Lung (tissue), 17 donors: ENCODE measurements at places on chromosomes 5 and 9. TPM values are rescaled to one million over a fixed set of nuclear protein-coding genes. Genes with fewer than 3 reads are reported as not detected.
A peak's percentile ranks its signal among the peaks of the same experiment; 100 is the strongest.

PCDHA9 gene
- total RNA-seq, result 0.68 TPM

CCL27 gene
- total RNA-seq, result 0.55 TPM

CTNND2 gene
- total RNA-seq, result 1.1 TPM

DNA sequence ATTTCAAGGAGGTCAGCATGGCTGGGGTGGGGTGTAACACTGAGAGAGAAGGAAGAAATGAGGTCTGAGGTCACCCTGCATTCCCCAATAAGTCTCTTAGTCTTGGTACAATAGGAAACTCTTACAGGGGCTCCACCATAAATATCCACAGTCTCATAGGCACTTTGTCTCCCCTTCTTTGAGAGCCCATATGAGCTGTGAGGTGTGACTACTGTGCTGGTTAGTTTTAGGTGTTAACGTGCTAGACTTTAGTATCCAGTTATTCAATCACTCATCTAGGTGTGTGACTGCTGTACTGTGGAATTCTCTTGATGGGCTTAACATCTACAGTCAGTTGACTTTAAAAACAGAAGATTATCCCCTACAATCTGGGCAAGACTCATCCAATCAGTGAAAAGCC is 378.1 kb upstream of the RFX3 start:
- no peak for DNase-seq
- no peaks in the 10 kb centered on the region for H3K4me1 ChIP-seq
- no peak overlapping the region for H3K27ac ChIP-seq
- H3K4me3 ChIP-seq, result no peak overlapping the region
- no peaks in the 10 kb centered on the region for H3K36me3 ChIP-seq
- H3K27me3 ChIP-seq, result no peaks in the 10 kb centered on the region

- peaks cover 75% of the 10 kb centered on the region for H3K4me1 ChIP-seq
- peak overlapping the region; percentile 79 for H3K27ac ChIP-seq
- H3K36me3 ChIP-seq, result no peaks in the 10 kb centered on the region
- DNase-seq, result no peak
Measured at GRCh38 chr9:70403618-70404025, 10.8 kb downstream of the KLF9 start.

- peaks cover 12% of the 10 kb centered on the region for H3K4me1 ChIP-seq
- H3K27ac ChIP-seq, result no peak overlapping the region
- H3K4me3 ChIP-seq, result no peak overlapping the region
- no peak for DNase-seq
- no peaks in the 10 kb centered on the region for H3K36me3 ChIP-seq
- H3K27me3 ChIP-seq, result no peaks in the 10 kb centered on the region
Measured at GRCh38 chr5:82355496-82355895, 77.3 kb upstream of the RPS23 start.

DNA sequence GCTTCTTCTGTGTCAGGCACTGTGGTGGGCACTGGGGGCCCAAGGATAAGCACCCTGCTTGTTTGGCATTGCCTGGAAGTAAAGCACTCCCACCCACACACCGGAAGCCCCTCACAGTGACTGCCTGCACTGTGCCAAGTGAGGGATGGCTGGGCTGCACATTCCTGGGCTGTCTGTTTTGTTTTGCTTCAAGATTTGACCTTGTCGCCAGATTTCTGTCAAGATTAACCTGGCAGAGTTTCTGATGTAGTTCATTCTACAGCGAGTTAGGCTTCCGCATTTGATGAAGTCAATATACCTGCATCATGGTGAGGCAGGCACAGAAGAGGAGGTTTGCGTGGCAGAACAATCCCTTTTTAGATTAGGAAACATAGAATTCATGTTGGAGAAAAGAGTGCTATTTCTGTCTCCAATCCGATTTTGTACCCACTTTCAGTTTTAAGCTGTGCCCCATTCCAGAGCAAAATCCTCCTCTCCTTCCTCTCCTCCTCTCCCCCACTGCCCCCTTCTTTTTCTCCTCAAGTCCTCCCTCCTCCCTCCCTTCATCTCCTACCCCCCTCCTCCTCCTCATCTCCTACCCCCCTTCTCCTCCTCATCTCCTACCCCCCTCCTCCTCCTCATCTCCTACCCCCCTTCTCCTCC is 14.4 kb upstream of the BOD1 start:
- no peaks in the 10 kb centered on the region for H3K4me1 ChIP-seq
- no peak overlapping the region for H3K27ac ChIP-seq
- no peak for DNase-seq
- H3K36me3 ChIP-seq, result no peaks in the 10 kb centered on the region

GRCh38 chr5:67528953-67529352 is 332.4 kb upstream of the CD180 start:
- H3K27ac ChIP-seq, result no peak overlapping the region
- no peaks in the 10 kb centered on the region for H3K4me1 ChIP-seq

GRCh38 chr5:118637947-118638670 is 350.2 kb downstream of the DTWD2 start:
- DNase-seq, result peak; percentile 45
- H3K4me3 ChIP-seq, result no peak overlapping the region
- H3K27ac ChIP-seq, result no peak overlapping the region
- no peaks in the 10 kb centered on the region for H3K4me1 ChIP-seq
- H3K36me3 ChIP-seq, result no peaks in the 10 kb centered on the region

DNA sequence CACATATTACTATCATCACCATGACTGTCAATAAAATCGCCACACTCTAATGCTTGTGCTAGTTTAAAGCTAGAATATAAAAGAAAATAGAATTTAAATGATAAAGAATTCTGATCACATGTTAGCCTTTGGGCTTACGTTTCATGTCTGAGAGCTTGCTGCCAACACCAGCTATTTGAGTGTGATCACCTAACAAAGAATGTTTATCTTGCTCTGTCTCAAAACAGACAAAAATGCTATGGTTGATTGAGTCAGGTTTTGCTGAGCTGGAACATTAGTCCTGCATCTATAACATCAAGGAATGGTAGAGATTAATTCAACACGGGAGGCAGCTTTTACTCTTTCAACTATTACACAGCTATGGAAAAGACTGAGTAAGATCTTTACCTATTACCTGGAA is 50.7 kb downstream of the MSX2 start:
- no peaks in the 10 kb centered on the region for H3K4me1 ChIP-seq
- H3K4me3 ChIP-seq, result no peak overlapping the region
- no peak for DNase-seq
- H3K27ac ChIP-seq, result no peak overlapping the region
- no peaks in the 10 kb centered on the region for H3K36me3 ChIP-seq
- no peaks in the 10 kb centered on the region for H3K27me3 ChIP-seq

GRCh38 chr9:12538842-12539579 is 154.2 kb upstream of the TYRP1 start:
- peaks cover 6% of the 10 kb centered on the region for H3K4me1 ChIP-seq
- peak; percentile 4 for DNase-seq
- no peak overlapping the region for H3K27ac ChIP-seq
- no peaks in the 10 kb centered on the region for H3K36me3 ChIP-seq

DNA sequence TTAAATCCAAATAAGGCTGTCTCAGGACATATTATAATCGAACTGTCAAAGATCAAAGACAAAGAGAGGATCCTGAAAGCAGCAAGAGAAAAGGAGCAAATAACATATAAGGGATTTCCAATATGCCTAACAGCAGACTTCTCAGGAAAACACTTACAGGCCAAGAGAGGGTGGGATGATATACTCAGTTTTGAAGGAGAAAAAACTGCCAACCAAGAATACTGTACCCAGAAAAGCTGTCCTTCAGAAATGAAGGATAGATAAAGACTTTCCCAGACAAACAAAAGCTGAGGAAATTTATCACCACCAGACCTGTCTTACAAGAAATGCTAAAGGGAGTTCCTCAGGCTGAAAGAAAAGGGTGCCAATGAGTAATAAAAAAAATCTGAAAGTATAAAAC is 16.0 kb downstream of the EGFLAM start:
- no peaks in the 10 kb centered on the region for H3K27me3 ChIP-seq
- H3K27ac ChIP-seq, result no peak overlapping the region
- H3K4me1 ChIP-seq, result no peaks in the 10 kb centered on the region
- H3K4me3 ChIP-seq, result no peak overlapping the region
- H3K36me3 ChIP-seq, result no peaks in the 10 kb centered on the region

- H3K27me3 ChIP-seq, result no peaks in the 10 kb centered on the region
- no peaks in the 10 kb centered on the region for H3K36me3 ChIP-seq
- no peak overlapping the region for H3K27ac ChIP-seq
- no peak overlapping the region for H3K4me3 ChIP-seq
Measured at GRCh38 chr5:127400539-127400938, 109.9 kb downstream of the MEGF10 start.

- H3K27ac ChIP-seq, result no peak overlapping the region
- no peak for DNase-seq
- H3K4me3 ChIP-seq, result no peak overlapping the region
- H3K4me1 ChIP-seq, result no peaks in the 10 kb centered on the region
Measured at GRCh38 chr9:72297516-72297915, 67.5 kb downstream of the ZFAND5 start.

DNA sequence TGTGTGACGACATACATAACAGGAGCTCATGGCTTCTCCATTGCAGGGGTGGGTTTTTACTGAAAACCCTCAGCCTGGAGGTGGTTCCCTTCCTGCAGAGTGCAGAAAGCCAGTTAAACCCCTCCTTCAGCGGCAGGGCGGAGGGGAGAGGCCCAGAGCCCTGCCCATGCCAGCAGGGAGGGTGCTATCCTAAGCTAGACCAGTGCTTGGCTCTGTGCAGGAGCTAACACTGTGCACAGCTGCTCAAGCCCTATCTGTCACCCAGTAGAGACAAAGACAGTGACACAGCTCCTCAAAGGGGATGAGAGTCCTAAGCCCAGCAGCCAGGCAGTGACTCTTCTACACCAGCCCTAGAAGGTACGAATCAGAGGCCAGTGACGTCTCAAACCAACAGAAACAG is 70.0 kb upstream of the ZSWIM6 start:
- H3K4me3 ChIP-seq, result no peak overlapping the region
- H3K36me3 ChIP-seq, result no peaks in the 10 kb centered on the region
- no peaks in the 10 kb centered on the region for H3K27me3 ChIP-seq
- H3K4me1 ChIP-seq, result no peaks in the 10 kb centered on the region

GRCh38 chr5:180128671-180129261 is 57.2 kb upstream of the RNF130 start:
- no peak overlapping the region for H3K27ac ChIP-seq
- H3K4me1 ChIP-seq, result no peaks in the 10 kb centered on the region
- H3K4me3 ChIP-seq, result no peak overlapping the region
- no peaks in the 10 kb centered on the region for H3K27me3 ChIP-seq
- no peaks in the 10 kb centered on the region for H3K36me3 ChIP-seq

- H3K4me3 ChIP-seq, result no peak overlapping the region
- H3K4me1 ChIP-seq, result no peaks in the 10 kb centered on the region
- DNase-seq, result no peak
- H3K27me3 ChIP-seq, result no peaks in the 10 kb centered on the region
- H3K27ac ChIP-seq, result no peak overlapping the region
Measured at GRCh38 chr5:154211641-154212390, 21.3 kb downstream of the GALNT10 start.

DNA sequence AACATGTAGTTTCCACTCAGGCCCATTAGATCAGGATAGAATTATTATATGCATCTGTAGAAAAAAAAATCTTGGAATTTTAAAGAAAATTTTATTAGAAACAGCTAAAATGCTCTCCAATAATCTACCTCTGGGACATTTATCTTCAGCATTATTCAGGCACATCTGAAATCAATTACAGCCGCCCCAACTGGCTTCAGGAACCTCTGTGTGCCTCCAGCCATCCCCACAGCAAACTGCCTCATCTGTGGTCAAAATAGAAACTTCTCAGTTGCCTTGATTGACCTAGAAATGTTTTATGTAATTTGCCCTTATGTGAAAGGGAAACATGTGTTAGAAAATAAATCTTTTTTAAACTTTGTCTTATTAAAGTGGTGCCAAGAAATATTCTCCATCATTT is 120.1 kb upstream of the LPAR1 start:
- no peak for DNase-seq
- no peak overlapping the region for H3K4me3 ChIP-seq
- peaks cover 2% of the 10 kb centered on the region for H3K4me1 ChIP-seq
- no peak overlapping the region for H3K27ac ChIP-seq
- no peaks in the 10 kb centered on the region for H3K36me3 ChIP-seq
- no peaks in the 10 kb centered on the region for H3K27me3 ChIP-seq

GRCh38 chr9:135572233-135572632 is 10.7 kb downstream of the PAEP start:
- no peak overlapping the region for H3K27ac ChIP-seq
- H3K4me3 ChIP-seq, result no peak overlapping the region
- no peaks in the 10 kb centered on the region for H3K36me3 ChIP-seq

GRCh38 chr9:120876842-120877240 is at the start of gene PHF19:
Gene PHF19, minus strand, starts transcription at chr9:120877188. Its CDS starts 2,447 bp downstream, at chr9:120874741.
- peak within 1 kb of the TSS; percentile 93 for H3K27ac ChIP-seq
- no peaks in the 10 kb centered on the region for H3K36me3 ChIP-seq
- no peaks in the 10 kb centered on the region for H3K27me3 ChIP-seq
- peak within 1 kb of the TSS; percentile 52 for H3K4me3 ChIP-seq
- peaks cover 22% of the 10 kb centered on the region for H3K4me1 ChIP-seq

- H3K27me3 ChIP-seq, result no peaks in the 10 kb centered on the region
- H3K4me3 ChIP-seq, result no peak overlapping the region
- peaks cover 16% of the 10 kb centered on the region for H3K36me3 ChIP-seq
- DNase-seq, result peak; percentile 67
- no peak overlapping the region for H3K27ac ChIP-seq
- peaks cover 12% of the 10 kb centered on the region for H3K4me1 ChIP-seq
Measured at GRCh38 chr9:126885131-126885641, 24.7 kb downstream of the ZBTB34 start.

GRCh38 chr5:45454114-45454513 is 242.1 kb downstream of the HCN1 start:
- H3K36me3 ChIP-seq, result no peaks in the 10 kb centered on the region
- H3K27me3 ChIP-seq, result no peaks in the 10 kb centered on the region
- H3K4me1 ChIP-seq, result no peaks in the 10 kb centered on the region
- H3K27ac ChIP-seq, result no peak overlapping the region
- DNase-seq, result peak; percentile 13
- no peak overlapping the region for H3K4me3 ChIP-seq
